Effector CD8-positive, alpha-beta T cell (primary cell): ENCODE measurements at places on chromosomes 4 and X.

- no peak for DNase-seq
These were observed 2.8 kb upstream of the NELFA start for GRCh38 chr4:2011583-2011982.

DNA sequence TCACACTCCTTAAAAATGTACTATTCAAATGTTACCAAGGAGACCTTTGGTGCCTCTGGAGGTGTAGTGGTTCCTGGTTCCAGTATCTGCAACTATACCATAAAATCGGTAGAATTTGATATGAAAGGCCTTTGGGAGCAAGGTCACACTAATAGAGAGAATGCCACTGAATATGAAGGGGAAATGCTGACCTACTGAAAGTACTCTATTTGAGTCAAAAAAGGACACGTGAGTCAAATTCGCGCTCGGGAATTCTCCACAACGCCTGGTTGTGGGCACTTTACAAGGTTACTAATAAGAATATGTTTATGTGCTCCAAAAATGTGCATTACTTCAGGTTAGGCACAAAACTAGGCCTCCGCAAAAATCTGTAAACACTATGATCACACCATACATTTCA, 39.5 kb upstream of the RELL1 start:
- DNase-seq: no peak

DNA sequence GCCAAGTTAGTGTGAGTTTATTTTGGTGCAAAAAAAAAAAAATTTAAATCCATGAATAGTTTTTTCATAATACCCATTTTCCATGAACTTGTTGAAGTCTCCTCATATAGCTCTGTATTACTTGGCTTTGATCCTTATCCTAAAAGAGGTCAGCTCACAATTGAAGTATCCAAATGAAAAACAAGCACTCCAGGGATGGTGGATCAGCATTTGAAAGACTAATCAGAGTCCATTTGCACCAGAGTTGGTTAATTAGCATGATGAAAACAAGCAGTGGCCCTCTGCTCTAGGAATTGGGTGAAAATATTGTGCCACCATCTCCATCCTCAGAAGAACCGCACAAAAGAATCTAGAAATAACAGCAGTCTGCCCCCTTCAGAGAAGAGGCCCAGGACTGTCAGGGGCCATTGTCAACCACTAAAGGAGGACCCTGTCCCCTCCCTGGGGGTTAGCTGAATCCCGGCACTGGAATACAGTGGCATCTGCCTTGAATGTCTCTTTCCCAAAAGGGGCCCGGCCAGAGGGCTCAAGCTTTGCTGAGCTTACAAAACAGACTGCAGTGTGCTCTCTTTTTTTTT, 24.7 kb downstream of the SH3KBP1 start:
- no peak for DNase-seq

GRCh38 chrX:107716118-107716684, 59.4 kb downstream of the TSC22D3 start:
- DNase-seq: no peak

DNA sequence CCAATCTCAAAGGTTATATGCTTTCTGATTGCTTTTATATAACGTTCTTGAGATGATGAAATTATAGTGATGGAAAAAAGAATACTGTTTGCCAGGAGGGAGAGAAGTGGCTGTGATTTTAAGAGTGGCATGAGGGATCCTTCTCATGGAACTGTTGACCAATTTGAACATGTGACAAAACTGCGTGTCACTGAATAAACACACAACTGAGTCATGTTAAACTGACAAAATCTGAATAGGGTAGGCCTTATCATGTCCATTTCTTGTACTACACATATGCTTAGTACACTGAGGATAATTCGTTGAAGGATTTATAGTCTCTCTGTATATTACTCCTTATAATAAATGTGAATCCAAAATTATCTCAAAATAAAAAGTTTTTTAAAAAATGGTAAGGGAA, 22.2 kb upstream of the HSPA4L start:
- no peak for DNase-seq

GRCh38 chrX:103783196-103783595, 6.6 kb downstream of the PLP1 start:
- DNase-seq: no peak

DNA sequence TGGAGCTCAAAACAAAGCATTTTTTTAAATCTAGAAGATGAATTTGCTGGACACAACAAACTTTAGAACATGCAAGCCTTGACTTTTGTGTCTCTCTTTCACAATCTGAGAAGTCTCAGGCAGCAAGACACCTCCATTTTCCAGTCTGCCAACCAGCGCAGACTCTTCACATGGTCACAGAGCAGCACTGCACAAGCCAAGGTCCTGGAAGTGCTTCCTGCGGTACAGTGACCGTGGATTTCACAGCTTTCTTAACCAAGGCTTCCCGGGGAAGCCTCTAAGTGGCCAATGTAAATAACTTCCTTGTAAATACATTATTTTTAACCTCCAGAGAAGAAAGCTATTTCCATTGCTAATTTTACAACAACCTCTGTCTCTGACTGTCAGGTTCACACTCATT, 31.2 kb downstream of the ZNF827 start:
- DNase-seq: no peak

- DNase-seq: no peak
These were observed 9.6 kb upstream of the GRSF1 start for GRCh38 chr4:70849291-70849690.
